ENCODE measurements at places on chromosomes 2 and 18.

GRCh38 chr18:48393776-48394175, 15.4 kb downstream of the ZBTB7C start:
- DNase-seq: no peak

DNA sequence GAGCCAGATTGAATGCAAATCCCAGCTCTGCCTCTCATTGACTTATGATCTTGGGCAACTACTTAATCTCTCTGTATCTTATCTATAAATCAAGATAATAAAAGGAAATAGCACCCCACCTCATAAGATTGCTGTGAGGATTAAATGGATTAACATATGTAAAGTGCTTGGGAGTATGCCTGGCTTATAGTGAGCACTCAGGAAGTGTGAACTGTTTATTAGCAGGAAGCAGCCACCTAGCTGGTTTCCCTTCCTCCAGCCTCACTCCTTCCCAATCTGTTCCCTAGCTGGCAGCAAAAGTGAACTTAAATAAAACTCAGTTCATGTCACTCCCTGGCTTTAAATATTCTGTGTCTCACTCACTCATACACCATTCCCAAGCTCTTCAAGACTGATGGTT, 526.6 kb upstream of the PKDCC start:
- no peak for DNase-seq

GRCh38 chr18:7898181-7898580, 331.1 kb downstream of the PTPRM start:
- DNase-seq: no peak

DNA sequence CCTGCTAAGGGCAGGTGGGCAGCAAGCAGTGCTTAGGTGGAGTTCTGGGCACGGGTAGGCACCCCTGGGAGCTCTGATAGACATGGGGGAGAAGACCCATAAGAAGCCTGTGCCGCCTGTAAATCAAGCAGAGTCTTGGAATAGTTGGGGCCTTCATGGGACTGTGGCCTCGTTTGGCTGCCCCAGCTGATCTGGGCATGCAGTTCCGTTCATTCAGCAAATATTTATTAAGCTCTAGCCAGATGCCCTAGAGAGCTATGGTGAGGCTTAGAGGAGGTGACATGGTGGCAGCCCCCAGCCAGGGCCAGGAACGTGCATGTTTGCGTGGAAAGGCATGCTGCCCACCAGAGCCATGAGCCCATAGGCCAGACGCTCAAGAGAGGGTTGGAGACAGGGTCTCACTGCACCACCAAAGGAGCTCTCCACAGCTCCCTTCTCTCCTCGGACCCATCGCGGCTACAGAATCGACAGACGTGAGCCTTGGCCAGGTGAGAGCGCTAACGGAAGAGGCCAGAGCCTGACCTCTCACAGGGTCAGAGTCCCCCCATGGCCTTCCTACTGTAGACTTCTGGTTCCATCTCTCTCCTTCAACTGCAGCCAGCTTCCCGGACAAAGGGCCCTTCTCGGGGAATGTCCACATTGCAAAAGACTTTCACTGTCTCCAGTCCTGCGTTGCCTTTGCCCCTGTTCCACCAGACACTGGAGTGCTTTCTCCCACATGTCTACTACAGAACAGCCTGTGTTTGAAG, 135.7 kb downstream of the INHBB start:
- DNase-seq: no peak

All from CD4-positive, alpha-beta T cell treated with Interleukin-4 for 1 hour (primary cell).